Uterine smooth muscle cell (primary cell): ENCODE measurements at places on chromosomes 3 and 15. TPM values are rescaled to one million over a fixed set of nuclear protein-coding genes. Genes with fewer than 3 reads are reported as not detected.

The CRELD1 gene
- 20.6 and 69.7 TPM in 2 replicates for total RNA-seq

The GOLGA6D gene
- total RNA-seq, result 0.12 TPM in 1 of 2 replicates, not detected in the other

The LRRC28 gene
- total RNA-seq, result 13.4 and 21.7 TPM in 2 replicates

The OXTR gene
- total RNA-seq, result 8.9 and 12.1 TPM in 2 replicates

The FBN1 gene
- 481 and 802 TPM in 2 replicates for total RNA-seq
